Uterus (tissue), 4 donors: ENCODE measurements at places on chromosomes 2 and 18. TPM values are rescaled to one million over a fixed set of nuclear protein-coding genes. Genes with fewer than 3 reads are reported as not detected.

The MCFD2 gene
- total RNA-seq: 141 TPM

The DSG1 gene
- not detected for total RNA-seq

The NT5DC4 gene
- total RNA-seq: not detected

The NEDD4L gene
- 6.2 TPM for total RNA-seq

The TMEM198 gene
- total RNA-seq: 0.77 TPM

The CEP192 gene
- total RNA-seq: 56.9 TPM

The FBXO15 gene
- total RNA-seq: 3.0 TPM

The TXNDC2 gene
- not detected for total RNA-seq

The ATP6V1B1 gene
- total RNA-seq: 3.7 TPM

The GBX2 gene
- not detected for total RNA-seq

The TMEM37 gene
- total RNA-seq: 3.7 TPM

The CTAGE1 gene
- not detected for total RNA-seq

The SKOR2 gene
- not detected for total RNA-seq

The PPP1CB gene
- total RNA-seq: 610 TPM

The ACVR1C gene
- 0.59 TPM for total RNA-seq
